COR-L47 (cell line): ENCODE measurements at places on chromosomes 6 and 20.

DNA sequence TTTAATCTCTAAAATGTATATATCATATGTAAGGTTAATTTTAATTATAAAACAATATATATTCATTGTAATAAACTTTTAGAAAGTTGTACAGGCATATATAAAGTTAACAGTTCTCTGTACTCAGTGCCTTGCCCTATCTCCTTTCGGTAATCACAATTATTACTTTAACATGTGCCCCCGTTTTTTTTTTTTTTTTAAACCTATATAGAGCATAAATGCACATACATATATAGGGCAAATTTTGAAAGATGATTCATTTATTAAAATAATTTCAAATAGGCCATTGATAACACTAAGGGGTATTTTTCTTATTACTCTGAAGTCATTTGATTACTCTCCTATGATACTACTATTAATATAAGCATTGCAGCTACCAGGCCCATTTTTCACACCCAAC lies 1.9 kb downstream of the ASF1A start:
- DNase-seq, result no peak

DNA sequence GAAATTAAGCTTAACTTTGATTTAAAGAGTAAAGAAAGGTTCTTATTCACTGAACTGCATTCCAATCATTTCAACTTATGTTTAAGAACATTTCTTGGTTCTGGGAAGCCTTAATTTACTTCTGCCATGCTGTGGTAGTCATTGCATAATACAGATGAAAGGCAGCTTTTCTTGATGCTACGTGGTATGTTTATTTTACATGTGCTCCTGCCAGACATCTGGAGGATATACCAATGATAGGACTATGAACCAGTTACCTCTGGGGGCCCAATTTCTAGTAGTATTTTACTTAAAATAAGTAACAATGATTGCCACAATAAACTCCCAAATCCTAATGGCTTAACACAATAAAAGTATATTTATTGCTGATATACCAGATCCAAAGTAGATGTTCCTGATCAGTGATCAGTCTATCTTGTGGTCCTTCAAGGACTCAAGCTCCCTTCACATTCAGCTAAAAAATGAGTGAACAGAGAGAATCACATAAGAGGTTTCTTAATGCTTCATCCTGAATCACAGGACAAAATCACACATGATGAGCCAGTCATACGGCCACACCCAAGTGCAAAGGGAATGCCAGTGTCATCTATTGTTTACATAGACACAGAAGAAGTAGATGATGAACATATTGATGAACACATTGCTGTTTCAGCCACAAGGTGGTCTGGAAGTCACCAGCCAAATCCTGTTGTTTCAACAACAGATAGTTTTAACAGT lies 56.5 kb upstream of the CCN2 start:
- no peak for DNase-seq

GRCh38 chr20:36499723-36500501 lies 41.4 kb upstream of the MYL9 start:
- no peak for DNase-seq

GRCh38 chr20:17771206-17772004 lies 71.6 kb downstream of the BANF2 start:
- DNase-seq, result no peak

- DNase-seq, result no peak
Measured at GRCh38 chr20:39462416-39462945, 500.3 kb downstream of the DHX35 start.
